ENCODE measurements at places on chromosomes 2 and 18. TPM values are rescaled to one million over a fixed set of nuclear protein-coding genes. Genes with fewer than 3 reads are reported as not detected.
A peak's percentile ranks its signal among the peaks of the same experiment; 100 is the strongest.

Gene MROH2A
- not detected for total RNA-seq

Gene EPHA4
- total RNA-seq: 12.8 TPM

Gene GBX2
- not detected for total RNA-seq

Gene FAM161A
- total RNA-seq: 2.6 TPM

Gene IL1R2
- total RNA-seq: 1.0 TPM

- DNase-seq: peak; percentile 82
Observed at GRCh38 chr2:176534798-176535466, 265.7 kb downstream of the MTX2 start.

- peak; percentile 58 for DNase-seq
Observed at GRCh38 chr18:623761-624620, 27.2 kb downstream of the CLUL1 start.

GRCh38 chr2:127759931-127760330, 51.0 kb downstream of the WDR33 start:
- DNase-seq: no peak

DNA sequence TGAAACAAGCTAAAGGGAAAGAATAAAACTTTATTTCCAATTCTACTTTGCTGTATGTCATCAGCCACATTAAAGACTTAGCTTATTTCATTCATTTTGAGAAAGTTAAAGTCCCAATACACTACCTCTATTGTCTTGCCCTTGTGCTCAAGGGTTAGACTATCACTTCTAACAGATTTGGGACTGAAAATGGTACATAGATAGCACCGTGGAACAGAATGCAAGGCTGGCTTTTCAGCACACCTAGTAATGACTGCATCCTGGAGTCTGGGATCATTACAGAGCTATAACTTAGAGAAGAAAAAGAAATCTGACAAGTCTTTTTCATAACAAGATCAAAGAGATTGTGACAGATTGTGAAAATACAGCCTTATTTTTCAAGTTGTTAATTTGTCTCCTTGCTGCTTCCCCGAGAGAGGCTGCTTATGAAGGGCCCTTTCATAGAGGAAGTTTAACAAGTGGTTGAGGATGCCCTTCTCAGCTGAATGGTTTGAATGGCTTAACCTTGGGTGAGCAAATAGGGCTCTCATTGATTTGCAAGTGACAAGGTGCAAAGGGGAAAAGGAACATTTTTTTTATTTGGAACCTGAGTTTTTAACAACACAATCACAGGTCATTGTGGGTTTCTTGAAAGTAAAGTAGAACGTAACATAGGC, 371.8 kb downstream of the EPHA4 start:
- DNase-seq: no peak

Gene IL36RN
- not detected for total RNA-seq

GRCh38 chr2:174431902-174432301, 36.4 kb downstream of the SCRN3 start:
- DNase-seq: no peak

DNA sequence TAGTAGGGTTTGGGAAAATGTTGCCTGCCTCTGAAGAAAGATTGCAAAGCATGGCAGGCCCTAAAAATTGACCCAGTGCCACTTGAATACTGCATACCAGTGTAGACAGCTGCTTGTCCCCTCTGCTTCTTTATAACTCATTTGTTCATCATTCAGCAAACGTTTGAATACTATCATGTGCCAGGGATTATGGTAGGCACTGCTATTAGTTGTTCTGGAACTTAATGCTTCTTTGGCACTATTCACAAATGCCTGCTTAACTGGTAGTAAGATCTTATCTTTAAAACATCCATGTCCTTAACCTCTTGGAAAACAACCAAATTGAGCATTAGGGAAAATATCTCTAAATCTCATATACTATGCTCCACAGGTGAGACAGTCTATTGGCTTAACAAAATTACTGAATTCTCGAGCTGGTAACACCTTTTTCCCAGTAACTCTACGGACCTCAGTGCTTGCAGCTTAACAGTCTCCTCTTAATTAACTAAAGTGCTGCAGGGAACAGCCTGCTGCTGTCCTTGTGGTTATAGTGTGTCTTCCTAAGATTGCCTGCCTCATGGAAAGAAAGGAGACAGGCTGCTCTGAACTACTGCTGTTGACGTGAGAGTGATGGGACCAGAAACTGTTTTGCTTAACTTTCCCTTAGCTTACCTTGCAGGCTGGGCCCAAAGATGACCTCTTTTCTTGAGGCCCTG, 93.2 kb downstream of the MIB1 start:
- DNase-seq: no peak

- DNase-seq: peak; percentile 91
Observed at GRCh38 chr2:131492418-131493198, 411 bp upstream of the MZT2A start.

Gene SGPP2
- total RNA-seq: not detected

Gene MERTK
- 6.6 TPM for total RNA-seq

DNA sequence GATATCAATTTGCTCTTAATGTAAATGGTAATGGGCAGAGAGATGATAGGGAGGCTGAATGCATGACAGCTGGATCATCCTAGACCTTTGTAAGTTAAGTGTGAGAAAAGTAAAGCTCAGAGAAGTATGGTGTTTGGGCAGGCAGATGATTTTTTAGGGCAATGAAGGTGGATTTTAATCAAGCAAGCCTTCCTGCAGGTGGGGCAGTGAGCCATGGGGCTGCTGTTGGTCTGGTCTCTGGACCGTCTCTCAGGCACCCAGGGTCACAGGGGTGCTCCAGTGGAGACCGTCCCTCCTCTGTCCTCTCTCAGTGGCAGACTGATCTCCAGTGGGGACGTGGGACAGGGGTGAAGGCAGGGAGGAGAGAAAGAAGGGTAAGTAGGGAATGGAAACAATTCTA, 69.8 kb upstream of the STK17B start:
- DNase-seq: no peak

Gene POTEC
- total RNA-seq: not detected

Gene LOXHD1
- not detected for total RNA-seq

DNA sequence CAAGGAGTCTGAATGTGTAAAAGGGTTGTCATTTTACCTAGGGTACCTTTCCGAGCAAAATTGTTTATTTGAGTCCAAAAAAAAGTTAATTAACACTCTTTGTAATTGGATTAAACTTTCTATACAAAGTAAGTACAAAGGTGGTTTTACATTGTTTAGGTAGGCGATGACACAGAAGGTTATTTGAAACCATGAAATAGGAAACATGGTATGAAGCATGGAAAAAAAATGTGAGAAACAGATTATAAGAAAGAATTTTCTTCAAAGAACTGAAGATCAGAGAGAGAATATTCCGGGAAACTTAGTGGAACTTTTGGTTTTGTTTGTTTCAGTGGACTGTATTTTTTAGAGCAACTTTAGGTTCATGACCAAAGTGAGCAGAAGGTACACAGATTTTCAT, 32.7 kb downstream of the CARF start:
- DNase-seq: no peak

- DNase-seq: no peak
Observed at GRCh38 chr2:151928380-151928779, 100.2 kb upstream of the ARL5A start.

- DNase-seq: peak; percentile 3
Observed at GRCh38 chr2:143842836-143843235, 677.1 kb downstream of the ZEB2 start.

Gene CCBE1
- total RNA-seq: 60.9 TPM

All from fibroblast of lung (primary cell).